Trophoblast cell (in vitro differentiated cells and primary cell): ENCODE measurements at places on chromosomes 3 and 15.
A peak's percentile ranks its signal among the peaks of the same experiment; 100 is the strongest.

DNA sequence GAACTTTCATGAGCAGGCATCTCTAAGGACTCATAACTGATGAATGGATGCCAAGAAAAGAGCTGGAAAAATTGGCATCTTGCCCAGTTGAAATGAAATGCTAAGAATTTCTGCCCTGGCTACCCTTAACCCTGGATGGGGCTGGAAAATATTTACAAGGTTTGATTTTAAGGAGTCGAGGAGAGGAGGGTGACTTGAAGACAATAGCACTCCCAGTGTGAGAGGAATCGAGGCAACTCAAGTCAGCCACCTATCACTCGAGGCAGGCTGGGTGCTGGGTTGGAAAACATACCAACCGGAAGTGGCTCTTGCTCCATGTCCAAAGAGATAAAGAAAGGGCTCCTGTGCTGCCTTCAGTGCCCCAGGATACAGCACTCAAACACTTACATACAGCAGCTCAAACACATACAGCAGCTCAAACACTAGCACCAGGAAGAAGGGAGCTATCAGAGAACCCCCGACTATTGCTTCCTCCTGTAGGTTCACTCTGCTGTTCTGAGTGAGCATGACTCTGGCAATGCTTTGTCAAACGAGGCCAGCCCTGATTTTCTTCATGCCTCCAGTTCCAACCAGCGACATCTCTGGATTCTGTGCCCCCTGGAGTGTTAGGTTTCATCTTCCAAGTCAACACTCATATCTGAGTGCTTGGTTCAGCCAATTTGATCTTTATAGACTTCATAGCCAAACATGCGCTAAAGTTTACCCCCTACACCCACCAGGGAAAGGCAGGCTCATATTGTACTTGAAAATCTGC is 4.9 kb downstream of the PRICKLE2 start:
- DNase-seq, result no peak

GRCh38 chr3:126827121-126827520 is 123.1 kb downstream of the CHCHD6 start:
- no peak for DNase-seq

DNA sequence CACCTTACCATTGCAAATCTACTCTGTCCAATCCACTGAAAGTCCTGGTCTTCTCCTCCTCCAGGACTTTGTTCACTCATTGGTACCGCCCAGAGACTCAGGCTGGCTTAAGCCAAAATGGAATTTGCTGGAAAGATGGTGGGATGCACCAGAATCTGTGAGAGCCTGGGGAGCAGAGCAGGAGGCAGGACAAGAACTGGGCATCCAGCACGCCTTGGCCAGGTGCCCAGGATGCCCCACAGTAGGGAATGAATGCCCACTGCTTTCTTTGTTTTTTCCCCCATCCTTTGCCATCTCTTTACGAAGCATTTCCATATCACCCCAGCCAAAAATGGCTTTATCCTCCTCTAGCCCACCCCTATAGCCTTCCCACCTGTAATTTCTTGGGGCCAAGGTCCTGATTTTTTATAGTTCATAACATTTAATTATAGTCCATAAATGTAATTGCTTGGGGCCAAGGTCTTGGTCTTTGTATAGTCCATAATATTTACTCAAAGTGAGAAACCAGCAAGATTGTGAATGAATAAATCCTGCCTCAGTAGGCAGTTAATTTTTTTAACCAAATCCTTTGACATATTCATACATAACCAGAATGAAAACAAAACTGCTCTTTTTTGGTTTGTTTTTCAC is 23.3 kb upstream of the IREB2 start:
- DNase-seq, result no peak

GRCh38 chr15:88262064-88262463 is 5.5 kb upstream of the NTRK3 start:
- no peak for DNase-seq

- DNase-seq, result no peak
These were observed 2.7 kb upstream of the SCAMP5 start for GRCh38 chr15:74992619-74993018.

DNA sequence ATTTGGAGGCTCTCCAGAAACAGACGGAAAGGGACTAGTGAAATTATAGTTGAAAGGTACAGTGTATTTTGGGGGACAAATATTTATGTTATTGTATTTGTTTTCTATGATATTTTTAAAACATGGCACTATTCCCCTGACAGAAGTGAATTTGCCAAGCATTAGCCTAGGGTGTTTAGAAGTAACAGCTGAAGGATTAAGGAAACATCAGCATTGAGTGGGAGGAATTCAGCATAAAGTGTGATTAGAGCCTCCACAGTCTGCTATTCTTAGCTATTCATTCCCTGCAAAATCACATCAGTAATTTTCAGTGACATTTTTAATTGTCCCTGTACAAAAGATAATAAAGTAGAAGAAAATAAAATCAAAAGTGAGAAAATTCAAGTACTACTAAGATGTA is 231.4 kb downstream of the ROBO2 start:
- DNase-seq, result no peak

- DNase-seq, result no peak
These were observed 753 bp downstream of the EPHB1 start for GRCh38 chr3:134795746-134796280.

- DNase-seq, result peak; percentile 74
These were observed 58.6 kb downstream of the PRICKLE2 start for GRCh38 chr3:64166584-64167162.

GRCh38 chr15:96338074-96338765 is 7.7 kb downstream of the NR2F2 start:
- no peak for DNase-seq

DNA sequence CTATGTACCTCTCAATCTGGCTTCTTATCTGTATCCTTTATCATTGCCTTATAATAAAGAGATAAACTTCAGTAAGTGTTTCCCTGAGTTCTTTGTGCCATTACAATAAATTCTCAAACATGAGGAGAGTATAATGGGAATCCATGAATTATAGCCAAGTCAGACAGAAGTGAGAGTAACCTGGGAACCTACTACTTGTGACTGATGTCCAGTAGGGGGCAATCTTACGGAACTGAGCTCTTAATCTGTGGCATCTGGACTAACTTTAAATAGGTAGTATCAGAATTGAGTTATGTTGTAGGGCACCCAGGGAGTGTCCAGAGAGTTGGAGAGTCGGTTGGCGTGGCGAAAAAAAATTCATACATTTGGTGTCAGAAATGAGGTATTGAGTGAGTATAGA is 542.6 kb downstream of the ZBBX start:
- DNase-seq, result no peak

DNA sequence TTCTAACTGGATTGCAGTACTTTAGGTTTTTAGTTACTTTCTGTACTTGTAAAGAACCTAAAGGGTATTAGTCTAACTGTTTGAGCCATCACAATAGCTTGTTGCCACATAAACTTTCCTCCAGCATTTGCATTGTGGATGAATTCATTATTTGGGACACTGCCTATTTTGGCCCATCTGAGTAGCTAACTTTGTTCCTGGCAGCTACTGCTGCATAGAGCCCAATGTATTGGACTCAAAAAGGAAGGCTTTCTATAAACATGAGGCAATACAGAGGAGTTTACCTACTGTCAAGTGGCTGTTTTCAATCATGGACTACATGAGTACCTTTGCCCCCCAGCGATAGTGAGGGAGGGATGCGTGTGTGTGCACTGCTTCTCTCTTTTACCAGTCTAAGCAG is 1.9 kb downstream of the ROBO2 start:
- no peak for DNase-seq

GRCh38 chr3:156246961-156247725 is 126.8 kb downstream of the KCNAB1 start:
- DNase-seq, result no peak

GRCh38 chr3:13689373-13690260 is 140.7 kb downstream of the FBLN2 start:
- no peak for DNase-seq

GRCh38 chr3:180594631-180595558 is 7.1 kb upstream of the TTC14 start:
- no peak for DNase-seq

DNA sequence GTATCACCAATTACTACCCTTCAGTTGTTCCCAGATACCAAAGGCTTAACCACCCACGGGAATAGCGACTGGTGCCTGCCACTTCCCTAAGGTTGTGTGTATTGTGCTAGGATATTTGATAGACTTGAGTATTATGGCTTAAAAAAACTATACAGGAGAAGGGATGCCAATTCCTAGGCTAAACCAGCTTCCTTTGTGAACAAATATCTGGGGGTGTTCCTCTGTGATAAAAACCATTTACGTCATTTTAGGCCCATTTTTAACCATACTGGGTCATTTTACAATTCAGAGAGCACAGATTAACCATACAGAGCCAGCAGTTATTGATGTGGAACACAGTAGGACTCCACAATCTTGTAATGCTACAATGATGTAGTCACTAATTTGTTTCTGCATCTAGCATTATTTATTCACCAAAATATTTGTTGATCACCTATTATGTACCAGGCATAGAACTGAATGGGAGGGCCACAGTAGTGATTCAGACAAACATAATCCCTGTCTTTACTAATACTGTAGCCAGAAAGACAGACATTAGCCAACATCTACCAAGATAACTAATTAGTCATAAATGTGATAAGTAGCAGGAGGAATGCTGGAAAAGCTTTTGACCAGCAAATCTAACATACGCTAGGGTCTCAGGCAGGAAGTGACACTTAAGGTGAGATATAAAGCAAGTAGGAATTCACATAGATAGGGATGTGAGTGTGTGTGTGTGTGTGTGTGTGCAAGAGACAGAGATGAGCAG is 184.8 kb downstream of the MECOM start:
- peak; percentile 70 for DNase-seq

GRCh38 chr3:4642611-4643010 is 149.5 kb downstream of the ITPR1 start:
- DNase-seq, result no peak

- DNase-seq, result no peak
These were observed 65.1 kb upstream of the ATP11B start for GRCh38 chr3:182728238-182728637.

DNA sequence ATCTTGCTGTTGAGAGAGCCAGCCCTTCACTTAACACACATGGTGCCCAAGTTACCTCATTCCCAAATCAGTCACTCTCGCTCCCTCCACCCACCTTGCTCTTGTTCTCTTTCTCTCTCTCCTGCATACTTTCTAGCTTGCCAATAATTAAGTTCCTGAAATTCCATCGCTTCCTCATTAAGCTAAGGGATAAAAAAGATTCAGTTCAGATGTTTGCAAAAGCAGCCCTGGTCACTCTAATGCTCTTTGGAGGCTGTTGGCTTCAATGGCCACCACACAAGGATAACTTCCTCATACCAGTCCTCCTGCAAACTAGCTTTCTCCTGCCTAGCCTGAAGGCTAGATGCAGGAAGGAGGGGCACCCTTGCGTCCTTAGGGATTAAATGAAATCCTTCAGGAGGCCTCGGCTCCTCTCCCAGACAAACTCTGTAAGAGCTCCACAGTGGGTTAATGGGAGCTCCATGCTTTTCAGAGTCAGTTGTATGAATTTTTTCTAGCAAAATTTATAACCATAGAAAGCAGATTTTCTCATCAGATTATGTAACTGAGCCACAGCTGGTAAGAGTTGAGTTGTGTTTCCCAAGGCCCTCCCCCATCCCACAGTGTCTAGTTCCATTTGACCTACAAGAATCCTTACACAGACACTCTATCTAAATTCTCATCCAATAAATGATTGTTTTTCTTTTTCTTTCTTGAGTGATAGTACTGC is 176.6 kb upstream of the TRIM42 start:
- no peak for DNase-seq

DNA sequence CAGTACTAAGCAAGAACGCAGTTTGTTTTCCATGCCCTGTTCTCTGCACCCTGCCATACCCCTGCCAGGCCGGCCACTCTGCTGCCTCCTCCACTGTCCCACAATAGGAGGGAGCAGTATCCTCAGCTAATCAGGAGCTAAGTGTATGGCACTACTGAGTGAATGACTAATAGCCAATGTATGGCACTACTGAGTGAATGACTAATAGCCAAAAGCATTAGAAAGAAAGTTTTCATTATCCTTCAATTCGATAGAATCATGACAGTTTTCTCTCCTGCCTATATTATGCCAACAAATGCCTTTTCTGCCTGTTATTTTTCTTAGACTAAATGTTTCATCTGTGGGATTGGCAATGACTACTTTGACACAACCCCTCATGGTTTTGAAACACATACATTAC is 107.5 kb upstream of the CHRM5 start:
- peak; percentile 74 for DNase-seq

- DNase-seq, result no peak
These were observed 5.6 kb downstream of the MBD4 start for GRCh38 chr3:129434140-129434539.

- DNase-seq, result no peak
These were observed 136.9 kb upstream of the SLC2A2 start for GRCh38 chr3:171163101-171164066.

GRCh38 chr3:117630469-117630868 is 920.9 kb downstream of the TUSC7 start:
- DNase-seq, result no peak
